Dorsolateral prefrontal cortex (tissue), 122 donors: ENCODE measurements at places on chromosomes 5 and 9.

DNA sequence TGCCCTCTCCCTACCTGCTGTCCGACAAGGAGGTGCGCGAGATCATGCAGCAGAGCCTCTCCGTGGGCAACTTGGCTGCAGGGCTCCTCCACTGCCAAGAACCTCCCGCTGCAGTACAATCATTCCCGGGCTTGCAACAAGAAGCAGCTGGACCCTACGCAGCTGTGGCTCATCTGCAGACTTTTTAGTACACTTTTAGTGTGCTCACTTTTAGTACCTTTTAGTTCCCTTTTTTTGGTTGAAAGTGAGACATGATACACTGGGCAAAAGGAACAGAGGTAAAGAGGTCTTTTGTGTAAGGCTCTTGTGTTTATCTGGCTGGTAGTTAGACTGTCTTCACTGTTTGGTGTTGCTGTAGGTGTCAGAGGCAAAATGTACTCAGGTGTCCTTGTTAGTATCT is 58.1 kb upstream of the SPTLC1 start:
- DNase-seq = no peak

- DNase-seq = no peak
Measured at GRCh38 chr9:135574331-135574730, 12.8 kb downstream of the PAEP start.

GRCh38 chr5:150644514-150644913 is 4.1 kb downstream of the SYNPO start:
- DNase-seq = no peak

DNA sequence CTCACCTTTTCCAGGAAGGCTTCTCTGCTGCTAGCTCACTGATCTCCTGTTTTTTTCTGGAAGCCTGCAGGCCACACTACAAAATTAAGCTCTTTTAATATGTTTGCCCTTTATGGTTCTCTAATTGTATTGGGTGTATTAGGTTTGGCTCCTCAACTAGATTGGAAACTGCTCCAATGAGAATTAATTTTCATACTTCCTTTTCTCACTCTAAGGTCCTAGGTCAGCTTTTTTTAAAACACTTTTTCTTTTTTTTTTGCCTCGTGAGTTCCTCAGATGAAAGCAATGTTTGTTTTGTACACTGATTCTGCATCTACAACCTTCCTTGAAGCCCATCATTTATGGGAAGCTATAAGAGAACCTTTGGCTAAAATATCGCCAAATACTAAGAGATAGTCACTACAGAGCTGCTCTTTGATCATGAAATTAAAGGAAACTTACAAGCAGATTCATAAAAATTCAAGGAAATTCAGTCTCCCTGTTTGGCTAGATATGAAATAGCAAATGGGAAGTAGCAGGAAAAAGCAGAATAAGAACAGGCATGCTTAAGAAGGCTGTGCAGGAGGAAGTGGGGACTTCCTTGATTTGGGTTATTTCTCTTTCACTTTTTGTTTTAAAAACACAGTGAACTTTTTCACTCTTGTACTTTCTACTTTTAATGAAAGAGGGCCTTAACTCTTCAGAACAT is 55.2 kb upstream of the FYB1 start:
- no peak for DNase-seq

DNA sequence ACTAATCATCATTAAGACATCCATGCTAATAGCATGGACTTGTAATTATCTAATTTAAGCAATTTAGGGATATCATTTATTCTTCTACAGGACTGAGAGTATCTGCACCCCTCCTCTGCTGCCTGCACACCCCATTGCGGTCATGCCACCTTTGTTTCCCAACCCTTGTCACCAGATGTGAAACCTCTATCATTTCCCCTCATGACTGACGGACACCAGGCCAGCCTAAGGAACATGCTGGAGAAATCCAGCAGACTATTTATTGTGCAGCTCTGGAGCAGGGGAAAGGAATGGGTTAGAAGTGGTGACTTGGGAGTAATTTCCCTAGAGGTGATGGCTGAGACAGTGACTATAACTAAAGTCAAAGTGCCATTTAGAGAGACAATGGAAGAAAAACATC is 40.7 kb downstream of the UGCG start:
- no peak for DNase-seq

GRCh38 chr5:27267209-27267824 is 228.9 kb upstream of the CDH9 start:
- no peak for DNase-seq

DNA sequence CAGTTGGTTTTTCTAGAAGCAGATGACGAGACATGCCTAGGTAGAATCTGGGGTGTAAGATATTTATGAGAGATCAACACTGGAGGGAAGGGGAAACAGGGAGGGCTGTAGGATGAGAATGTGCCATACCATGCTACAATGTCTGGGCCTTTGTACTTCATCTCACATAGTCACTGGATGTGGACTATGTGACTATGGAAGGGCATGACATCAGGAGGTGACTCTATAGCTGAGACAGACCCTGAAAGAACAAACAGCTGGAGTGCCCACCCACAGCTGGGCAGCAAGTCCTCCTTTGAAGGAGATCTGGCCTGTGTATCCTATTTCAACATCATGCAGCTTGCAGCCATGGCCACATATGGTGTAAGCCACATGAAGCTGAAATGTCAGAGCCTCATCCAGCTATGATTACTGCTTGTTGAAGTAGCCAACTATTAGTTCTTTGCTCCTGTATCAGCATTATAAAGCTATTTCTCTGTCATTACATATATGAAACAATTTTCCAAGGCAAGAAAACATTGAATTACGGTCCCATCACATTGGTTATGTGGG is 46.2 kb upstream of the KIF2A start:
- no peak for DNase-seq

DNA sequence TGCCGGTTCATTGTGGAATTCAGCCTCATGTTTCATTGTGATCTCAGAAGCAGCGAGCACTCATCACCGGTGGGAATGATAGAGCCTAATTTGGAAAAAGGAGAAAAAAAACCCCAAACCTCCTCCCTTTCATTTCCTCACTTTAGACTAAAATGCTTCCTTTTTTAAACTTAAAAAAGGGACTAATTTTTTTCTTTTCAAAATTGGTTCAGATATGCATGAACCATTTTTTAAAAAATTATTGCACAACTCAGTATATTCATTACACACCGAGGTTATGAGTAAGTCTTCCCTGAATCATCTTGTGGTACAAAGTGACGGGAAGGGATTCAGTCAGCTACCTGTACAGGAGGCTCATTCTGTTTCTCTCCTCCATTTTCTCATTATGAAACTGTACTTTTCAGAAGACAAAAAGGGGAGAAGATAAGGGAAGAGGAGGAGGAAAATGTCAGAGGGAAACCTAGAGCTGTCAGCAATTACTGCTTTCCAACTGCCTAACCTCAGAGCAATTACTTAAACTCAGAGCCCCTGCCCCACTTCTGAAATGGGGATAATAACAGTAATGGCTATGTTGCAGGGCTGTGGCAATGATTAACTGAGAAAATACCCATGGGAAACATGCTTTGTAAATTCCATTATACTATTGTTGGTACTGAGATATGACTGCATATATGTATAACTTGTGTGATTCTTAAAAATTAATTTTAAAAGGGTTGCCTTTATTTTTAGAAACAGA is 24.0 kb downstream of the GALNT10 start:
- no peak for DNase-seq

DNA sequence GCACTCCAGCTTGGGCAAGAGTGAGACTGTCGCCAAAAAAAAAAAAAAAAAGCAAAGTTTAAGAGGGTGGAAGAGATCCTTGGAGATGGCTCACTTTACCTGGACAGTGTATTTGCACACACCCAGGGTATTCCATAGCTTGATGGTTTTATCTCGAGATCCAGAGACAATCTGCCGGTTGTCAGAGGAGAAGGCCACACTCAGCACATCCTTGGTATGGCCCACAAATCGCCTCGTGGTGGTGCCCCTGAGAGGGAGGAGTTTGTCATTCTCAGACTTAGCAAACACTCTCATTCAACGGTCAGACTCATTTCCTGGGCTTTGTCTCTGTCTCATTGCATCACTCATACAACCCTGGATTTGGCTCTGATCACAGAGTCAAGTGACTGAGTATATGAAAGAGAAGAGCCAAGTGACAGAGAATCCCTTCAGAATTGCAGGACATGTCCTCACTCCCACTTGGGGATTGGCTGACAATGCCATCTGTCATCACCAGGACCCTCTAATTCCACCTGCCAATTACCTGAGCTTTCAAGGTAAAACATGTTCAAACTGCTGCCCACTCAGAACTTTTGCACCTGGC is 2.2 kb downstream of the RACK1 start:
- no peak for DNase-seq

GRCh38 chr9:86464242-86464641 is 110.0 kb upstream of the TUT7 start:
- no peak for DNase-seq

- no peak for DNase-seq
Measured at GRCh38 chr5:122350496-122350895, 38.5 kb downstream of the SNCAIP start.

- DNase-seq = no peak
Measured at GRCh38 chr5:171945066-171945465, 61.4 kb downstream of the FBXW11 start.

- DNase-seq = no peak
Measured at GRCh38 chr5:51214746-51215145, 168.5 kb upstream of the ISL1 start.

- no peak for DNase-seq
Measured at GRCh38 chr9:5178126-5178805, 7.2 kb downstream of the INSL6 start.

DNA sequence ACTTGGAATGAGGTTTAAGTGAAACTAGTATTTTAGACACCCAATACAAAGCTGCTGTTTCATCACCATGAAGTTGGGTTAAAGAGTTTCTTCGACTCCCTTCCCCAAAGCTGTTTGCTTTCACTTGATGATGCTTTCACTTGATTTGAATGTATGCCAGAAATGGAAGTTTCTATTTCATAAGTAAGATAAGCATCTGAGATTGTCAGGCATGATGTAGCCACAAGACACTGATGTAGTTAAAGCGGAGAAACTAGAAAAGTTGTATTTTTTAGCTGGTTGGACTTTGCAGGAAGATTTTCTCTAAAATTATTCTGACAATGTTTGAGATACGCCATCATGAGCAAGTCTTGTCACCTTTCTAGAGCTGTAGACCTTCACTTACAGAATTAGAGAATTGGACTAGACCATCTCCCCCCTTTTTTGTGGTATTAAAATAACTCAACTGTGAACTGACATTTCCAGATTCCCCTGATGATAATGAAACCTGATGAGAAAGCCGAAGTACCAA is 20.0 kb downstream of the MOCS2 start:
- no peak for DNase-seq
